ENCODE measurements at places on chromosomes 12 and 14. TPM values are rescaled to one million over a fixed set of nuclear protein-coding genes. Genes with fewer than 3 reads are reported as not detected.

DNA sequence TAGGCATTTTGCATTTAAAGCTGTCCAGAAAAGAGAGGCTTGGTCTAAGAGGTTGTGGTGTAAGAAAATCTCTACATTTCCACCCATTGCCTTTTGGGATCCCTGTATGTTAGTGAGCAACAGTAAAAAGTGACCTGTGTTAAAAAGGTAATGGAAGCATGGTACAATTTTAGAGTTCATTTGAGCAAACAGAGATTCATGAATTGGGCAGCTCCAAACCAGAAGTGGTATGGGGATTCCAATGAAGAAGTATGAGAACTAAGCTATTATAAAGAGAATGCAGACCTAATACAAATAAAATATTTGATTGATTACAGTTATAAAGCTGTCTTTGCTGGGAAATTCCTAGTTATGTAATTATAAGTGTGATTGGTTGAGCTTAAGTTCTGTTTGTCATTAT, 907.0 kb downstream of the DIO2 start:
- no peak for DNase-seq

Gene AKAP3
- 4.1 TPM for polyA plus RNA-seq

DNA sequence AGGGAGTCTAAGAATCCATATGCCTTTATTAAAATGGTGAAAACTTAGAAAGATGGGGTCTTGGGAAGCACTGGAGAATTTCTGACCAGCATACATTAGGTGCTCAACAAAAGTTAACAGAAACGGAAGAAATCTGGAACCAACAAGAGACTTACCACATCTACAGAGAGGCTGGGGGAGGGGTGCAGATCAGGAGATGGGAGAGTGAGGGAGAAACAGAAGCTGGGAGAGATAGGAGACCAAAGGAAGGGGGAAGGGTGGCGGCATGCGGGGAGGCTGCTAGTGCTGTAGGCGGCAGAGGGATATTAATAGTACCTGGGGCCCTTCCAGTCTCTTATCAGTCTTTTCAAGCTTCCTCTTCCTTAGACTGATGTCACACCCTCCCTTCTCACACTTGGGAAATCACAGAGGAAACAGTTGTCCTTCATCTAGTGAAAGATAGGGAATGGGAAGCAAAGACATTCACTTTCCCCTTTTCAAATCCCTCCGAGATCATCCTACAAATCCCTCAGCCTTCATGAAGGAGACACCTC, 18.1 kb downstream of the ZBTB39 start:
- DNase-seq: no peak

Gene FOXN4
- 1.8 TPM for polyA plus RNA-seq

- DNase-seq: no peak
Observed at GRCh38 chr12:87198181-87198580, 831.0 kb downstream of the C12orf50 start.

- no peak for DNase-seq
Observed at GRCh38 chr12:55724226-55724939, 4.2 kb downstream of the RDH5 start.

DNA sequence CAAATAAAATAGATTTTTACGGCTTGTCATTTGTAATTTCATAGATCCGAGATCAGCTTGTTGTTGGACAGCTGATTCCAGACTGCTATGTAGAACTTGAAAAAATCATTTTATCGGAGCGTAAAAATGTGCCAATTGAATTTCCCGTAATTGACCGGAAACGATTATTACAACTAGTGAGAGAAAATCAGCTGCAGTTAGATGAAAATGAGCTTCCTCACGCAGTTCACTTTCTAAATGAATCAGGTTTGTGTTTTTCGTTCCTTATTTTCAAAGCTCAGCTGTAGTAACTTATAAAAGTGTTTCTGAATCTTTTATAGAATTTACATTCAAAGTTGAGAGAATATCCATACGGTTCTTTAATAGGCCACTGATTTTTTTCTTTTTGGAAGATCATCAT, 89.1 kb downstream of the LRRK2 start:
- DNase-seq: no peak

Gene ETFBKMT
- polyA plus RNA-seq: 4.8 TPM

Gene ACSM4
- not detected for polyA plus RNA-seq
